ENCODE measurements at places on chromosomes 11 and 22.

DNA sequence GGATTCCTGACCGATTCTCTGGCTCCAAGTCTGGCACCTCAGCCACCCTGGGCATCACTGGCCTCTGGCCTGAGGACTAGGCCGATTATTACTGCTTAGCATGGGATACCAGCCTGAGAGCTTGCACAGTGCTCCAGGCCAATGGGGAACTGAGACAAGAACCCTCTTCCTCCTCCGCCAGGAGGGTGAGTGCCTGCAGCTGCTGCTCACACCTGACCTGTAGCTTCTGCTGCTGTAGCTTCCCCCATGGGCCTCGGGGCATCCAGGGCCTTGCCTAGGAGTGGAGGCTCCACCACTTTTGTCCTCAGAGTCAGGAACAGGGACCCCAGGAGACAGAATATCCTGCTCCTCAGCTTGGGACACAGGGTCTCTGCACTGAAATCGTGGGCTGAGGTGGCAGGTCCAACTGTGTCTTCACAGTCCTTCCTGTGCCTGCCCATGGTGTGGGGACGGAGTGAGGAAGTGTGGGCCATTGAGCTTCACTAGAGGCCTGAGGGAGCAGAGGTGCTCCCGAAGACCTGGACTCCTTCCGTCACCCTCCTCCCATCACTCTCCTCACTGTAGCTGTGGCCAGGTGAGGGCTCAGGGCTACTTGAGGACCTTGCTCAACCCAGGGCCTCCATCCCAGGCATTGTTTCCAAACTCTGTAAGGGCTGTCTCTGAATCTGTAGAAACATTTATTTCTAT lies 103.8 kb downstream of the ZNF280B start:
- no peak for DNase-seq

GRCh38 chr22:45418770-45419138 lies 5.3 kb downstream of the RIBC2 start:
- no peak for DNase-seq

DNA sequence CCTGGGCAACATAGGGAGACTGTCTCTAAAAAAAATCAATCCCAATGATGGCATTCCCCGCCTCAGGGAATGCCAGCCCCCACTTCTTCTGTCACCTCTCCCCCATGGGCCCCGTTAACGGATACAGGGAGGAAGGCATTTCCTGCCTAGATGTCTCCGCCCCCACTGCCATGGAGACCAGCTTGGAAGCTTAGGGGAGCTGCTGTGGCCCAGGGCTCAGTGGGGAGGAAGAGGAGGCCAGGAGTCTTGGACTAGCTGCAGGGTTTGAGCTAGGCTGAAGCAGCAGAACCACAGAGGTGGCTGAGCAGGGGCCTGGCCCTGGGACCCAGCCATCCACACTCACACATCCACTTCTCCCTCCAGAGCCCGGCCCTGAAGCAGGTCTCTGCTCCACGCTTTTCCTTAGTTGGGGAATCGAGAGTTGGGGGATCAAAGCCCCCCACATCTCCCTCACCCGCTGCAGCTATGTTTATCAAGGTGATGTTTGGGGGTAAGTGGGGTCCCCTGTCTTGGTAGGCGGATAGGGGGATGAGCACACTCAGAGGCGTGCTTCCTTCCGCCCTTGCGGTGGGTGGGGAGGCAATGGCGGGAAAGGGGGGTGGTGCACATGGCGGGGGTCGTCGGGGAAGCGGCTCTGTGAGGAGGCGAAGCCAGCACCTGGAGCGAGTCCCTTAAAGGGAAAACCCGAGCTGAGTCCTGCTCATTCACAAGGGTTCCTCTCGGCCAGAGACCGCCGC lies at the start of gene C22orf15:
Gene C22orf15, plus strand, starts transcription at position 149 of the 737 bp plus-strand sequence. Its CDS starts 317 bp downstream, at position 466.
- no peak for DNase-seq

- no peak for DNase-seq
Measured at GRCh38 chr22:46061124-46061500, 84.2 kb upstream of the WNT7B start.

GRCh38 chr11:88478136-88478815 lies 140.7 kb upstream of the CTSC start:
- no peak for DNase-seq

GRCh38 chr11:129881570-129882170 lies 13.7 kb downstream of the NFRKB start:
- no peak for DNase-seq

- no peak for DNase-seq
Measured at GRCh38 chr22:27737521-27737920, 64.0 kb downstream of the MN1 start.

DNA sequence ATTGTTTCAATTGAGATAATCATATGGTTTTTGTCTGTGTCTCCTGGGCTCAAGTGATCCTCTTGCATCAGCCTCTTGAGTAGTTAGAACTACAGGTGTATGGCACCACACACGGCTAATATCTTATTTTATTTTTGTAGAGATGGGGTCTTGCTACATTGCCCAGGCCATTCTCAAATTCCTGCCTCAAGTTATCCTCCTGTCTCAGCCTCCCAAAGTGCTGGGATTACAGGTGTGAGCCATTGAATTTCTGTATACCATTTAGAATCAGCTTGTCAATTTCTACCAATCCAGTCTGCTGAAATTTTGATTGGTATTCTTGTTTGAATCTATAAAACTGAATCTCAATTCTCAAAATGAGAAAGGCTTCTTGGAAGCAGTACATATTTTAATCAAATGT lies 10.4 kb upstream of the KAT5 start:
- no peak for DNase-seq
